ENCODE measurements at places on chromosomes 13 and 19. TPM values are rescaled to one million over a fixed set of nuclear protein-coding genes. Genes with fewer than 3 reads are reported as not detected.

Gene APOC1
- total RNA-seq = not detected

Gene GNA15
- 12.1 TPM for total RNA-seq

GRCh38 chr19:48372904-48373303 lies 8.7 kb downstream of the SYNGR4 start:
- no peak for DNase-seq
- H3K27me3 ChIP-seq = peaks cover 2% of the 10 kb centered on the region
- no peaks in the 10 kb centered on the region for H3K36me3 ChIP-seq

DNA sequence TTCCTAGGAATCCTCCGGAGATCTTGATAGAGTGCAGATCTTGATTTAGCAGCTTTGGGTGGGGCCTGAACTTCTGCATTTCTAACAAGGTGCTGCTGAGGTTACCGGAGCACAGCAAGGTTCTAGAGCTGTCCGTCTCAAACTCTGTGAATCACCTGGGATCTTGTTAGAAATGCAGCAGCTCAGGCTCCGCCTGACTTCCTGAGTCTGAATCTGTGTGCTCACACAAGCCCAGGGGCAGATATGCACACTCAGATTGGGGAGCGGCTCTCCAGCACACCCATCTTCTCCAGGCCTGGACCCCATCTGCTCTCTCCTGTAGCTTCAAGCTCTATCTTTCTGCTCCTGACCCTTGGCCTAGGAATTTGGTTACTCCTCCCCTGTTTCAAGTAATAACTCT lies 3.5 kb upstream of the TEX26 start:
- H3K36me3 ChIP-seq = no peaks in the 10 kb centered on the region
- H3K4me3 ChIP-seq = no peak overlapping the region
- H3K27ac ChIP-seq = no peak overlapping the region
- peaks cover 8% of the 10 kb centered on the region for H3K27me3 ChIP-seq
- peaks cover 2% of the 10 kb centered on the region for H3K4me1 ChIP-seq

GRCh38 chr19:32971715-32972540 lies at the start of the genes CEP89 and FAAP24:
TSS of gene CEP89 (minus strand) at chr19:32971958. CDS start at chr19:32971874, 84 bp downstream.
TSS of gene FAAP24 (plus strand) at chr19:32972242. CDS start at chr19:32973197, 955 bp downstream.
- no peaks in the 10 kb centered on the region for H3K27me3 ChIP-seq
- peaks cover 23% of the 10 kb centered on the region for H3K4me1 ChIP-seq
- no peaks in the 10 kb centered on the region for H3K36me3 ChIP-seq
- peak within 1 kb of the TSS; percentile 60 for H3K4me3 ChIP-seq
- peak; percentile 98 for DNase-seq
- peak within 1 kb of the TSS; percentile 55 for H3K27ac ChIP-seq

DNA sequence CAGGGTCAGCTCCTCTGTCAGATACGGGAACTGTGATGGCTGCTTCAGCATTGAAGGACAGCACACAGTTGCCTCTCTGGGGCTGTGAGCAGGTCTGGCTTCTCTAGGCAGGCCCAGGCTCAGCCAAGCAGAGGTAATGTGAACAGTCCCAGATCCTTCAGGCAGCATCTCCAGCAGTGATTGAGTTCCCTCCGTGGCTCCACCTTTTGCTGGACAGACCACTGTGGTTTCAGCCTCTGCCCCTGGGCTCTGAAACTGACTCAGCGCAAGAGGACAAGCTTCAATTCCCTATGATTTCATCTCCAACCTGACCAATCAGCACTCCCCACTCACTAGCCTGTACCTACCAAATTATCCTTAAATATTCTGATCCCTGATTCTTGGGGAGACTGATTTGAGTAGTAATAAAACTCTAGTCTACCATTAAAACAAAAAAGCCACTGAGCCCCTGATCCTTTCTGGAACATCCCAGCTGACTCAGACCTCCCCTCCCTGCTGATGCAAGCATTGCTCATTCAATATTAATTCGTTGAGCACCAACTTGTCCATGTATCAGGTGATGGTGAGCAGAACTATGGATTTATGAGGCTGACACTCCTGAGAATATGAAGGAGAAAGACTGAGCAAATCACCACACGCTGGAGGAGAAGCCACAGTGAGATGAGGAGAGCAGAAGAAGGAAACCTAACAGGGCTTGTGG lies 16.7 kb downstream of the GSX1 start:
- no peaks in the 10 kb centered on the region for H3K4me1 ChIP-seq
- no peak overlapping the region for H3K27ac ChIP-seq
- DNase-seq = no peak
- no peak overlapping the region for H3K4me3 ChIP-seq
- no peaks in the 10 kb centered on the region for H3K36me3 ChIP-seq

- no peak overlapping the region for H3K27ac ChIP-seq
- no peaks in the 10 kb centered on the region for H3K36me3 ChIP-seq
- H3K4me1 ChIP-seq = no peaks in the 10 kb centered on the region
Measured at GRCh38 chr13:26584713-26585112, 27.2 kb downstream of the WASF3 start.

DNA sequence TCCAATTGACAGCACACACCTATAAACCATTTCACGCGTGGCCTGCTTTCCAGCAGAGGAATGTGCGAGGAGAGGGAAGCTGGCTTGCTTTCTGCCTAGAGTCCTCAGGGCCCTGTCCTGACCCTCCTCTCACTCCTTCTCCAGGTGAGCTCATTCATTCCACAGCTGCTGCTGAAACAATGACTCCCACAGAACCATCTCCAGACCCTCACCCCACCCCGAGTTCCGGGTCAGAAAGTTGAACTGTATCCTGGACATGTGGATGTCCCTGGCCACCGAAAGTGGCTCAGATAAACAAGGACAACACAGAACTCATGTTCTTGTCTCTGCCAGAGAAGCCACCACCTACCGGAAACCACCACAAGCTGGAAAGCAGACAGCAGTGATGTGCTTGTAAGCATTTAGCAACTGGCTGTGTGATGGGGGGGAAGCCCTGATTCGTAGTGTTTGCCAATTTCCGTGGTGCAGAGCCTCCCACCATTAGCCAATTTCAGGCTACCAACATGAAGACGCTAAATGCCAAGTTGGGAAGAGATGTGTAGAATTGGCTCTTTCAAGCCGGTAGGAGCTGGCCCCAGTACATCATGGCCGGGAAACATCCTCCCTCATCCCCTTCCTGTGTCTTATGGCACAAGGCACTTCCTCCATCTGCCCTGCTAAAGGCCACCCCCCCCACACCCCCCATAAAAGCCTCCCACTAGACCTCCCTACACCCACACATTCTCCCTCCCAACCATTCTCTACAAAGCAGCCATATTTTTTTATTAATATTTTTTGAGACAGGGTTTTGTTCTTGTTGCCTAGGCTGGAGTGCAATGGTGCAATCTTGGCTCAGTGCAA lies 5.0 kb downstream of the SYCE2 start:
- no peaks in the 10 kb centered on the region for H3K36me3 ChIP-seq
- H3K27me3 ChIP-seq = no peaks in the 10 kb centered on the region
- DNase-seq = peak; percentile 51

GRCh38 chr13:32548837-32549236 lies 10.2 kb upstream of the N4BP2L2 start:
- no peak overlapping the region for H3K4me3 ChIP-seq
- DNase-seq = no peak
- H3K27me3 ChIP-seq = no peaks in the 10 kb centered on the region
- no peaks in the 10 kb centered on the region for H3K4me1 ChIP-seq

Measured in CD4-positive, alpha-beta T cell (primary cell).